Effector memory CD8-positive, alpha-beta T cell (primary cell): ENCODE measurements at places on chromosomes 5 and 9.
A peak's percentile ranks its signal among the peaks of the same experiment; 100 is the strongest.

GRCh38 chr5:177362610-177363507, 5.1 kb downstream of the RGS14 start:
- DNase-seq = peak; percentile 46

DNA sequence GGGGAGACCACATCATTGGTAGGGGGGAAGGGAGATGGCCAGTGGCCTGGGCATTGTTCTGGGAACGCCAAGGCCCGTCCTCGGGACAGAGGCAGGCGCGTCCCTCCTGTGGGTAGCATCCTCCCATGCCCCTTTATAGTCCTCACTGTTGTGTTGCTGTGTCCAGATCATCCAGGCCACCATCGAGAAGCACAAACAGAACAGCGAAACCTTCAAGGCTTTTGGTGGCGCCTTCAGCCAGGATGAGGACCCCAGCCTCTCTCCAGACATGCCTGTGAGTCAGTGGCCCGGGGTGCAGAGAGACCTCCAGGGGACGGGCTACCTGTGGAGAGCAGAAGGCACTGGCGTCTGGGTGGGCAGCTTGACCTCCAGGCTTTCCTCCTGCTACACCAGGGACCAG, 38.4 kb upstream of the SUSD3 start:
- no peak for DNase-seq

DNA sequence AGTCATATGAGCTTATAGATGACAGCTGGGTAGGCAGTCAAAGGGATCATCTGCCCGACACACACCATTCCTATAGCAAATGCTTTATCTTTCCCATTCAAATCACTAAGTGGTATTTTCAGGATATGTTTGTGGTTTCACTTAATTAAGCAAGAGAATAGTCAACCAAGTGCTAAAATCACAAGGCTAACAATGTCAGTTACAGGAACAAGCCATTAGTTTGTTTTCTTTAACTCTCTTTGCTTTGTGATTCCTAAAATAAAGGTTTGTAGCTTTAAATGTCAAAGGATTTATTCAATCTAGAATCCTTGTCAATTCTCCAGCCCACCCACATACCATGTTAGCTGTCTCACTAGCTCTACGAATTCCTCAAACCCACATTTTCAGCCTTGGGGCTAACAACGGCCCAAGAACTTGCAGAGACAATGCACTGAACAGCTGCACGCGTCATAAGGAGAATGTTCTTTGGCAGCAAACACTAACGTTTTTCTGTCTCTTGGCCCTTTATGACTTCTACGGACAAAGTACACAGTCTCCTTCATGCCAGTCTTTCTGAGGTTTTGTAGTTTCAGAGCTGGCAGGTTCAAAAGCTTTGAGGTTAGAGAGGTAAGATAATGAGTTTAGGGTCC, 56.6 kb downstream of the ELAVL2 start:
- DNase-seq = no peak

GRCh38 chr5:107598958-107599357, 71.8 kb downstream of the EFNA5 start:
- no peak for DNase-seq

- DNase-seq = no peak
These were observed 38.0 kb downstream of the FOXI1 start for GRCh38 chr5:170143710-170144109.

DNA sequence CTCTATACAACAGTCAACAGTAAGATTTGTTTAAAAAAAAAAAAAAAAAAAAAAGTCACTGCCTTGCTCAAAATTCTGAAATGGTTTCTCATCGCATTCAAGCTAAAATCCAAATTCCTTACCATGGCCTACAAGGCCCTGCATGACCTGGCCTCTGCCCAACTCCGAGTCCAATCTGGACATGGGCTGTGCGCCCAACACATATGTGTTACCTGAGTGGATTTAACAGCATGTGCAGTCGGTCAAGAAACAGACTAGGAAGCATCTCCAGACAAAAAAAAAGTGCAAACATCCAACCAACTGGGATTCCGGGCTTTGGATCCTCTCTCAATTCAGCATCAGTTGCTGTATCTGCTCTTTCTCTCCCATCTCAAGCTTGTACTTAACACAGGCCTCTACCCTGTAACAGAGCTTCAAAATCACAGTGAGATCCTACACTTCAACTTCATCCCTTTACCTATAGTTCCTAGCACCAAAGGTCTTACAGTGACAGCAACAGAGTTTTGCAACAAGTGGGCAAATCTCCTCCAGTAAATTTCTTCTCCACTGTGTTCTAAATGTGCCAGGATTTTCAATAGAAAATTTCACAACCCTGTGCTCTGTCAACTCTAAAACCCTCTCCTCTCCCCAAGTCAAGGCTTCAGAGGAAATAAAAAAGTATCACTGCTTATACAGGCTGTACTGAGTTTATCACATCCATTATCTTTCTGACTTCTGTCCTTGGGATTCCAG, 19.6 kb downstream of the ZNF608 start:
- no peak for DNase-seq

DNA sequence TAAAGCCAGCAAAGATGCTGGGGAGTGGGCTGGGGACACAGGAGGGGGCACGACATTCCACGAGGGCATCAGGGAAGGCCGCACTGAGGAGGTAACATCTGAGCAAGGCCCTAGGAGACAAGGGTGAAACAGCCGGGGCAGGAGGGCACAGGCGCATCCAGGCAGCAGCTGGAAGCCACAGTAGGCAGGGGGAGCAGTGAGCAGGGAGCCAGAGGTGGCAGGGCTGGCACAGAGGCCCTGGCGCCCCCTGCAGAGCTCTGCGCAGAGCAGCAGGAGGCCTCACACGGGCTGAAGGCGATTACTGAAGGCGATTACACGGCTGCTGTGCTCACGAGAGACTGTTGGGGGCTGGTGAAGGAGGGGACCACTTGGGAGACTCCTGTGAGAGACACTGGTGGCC, 15.4 kb downstream of the LMAN2 start:
- DNase-seq = no peak

DNA sequence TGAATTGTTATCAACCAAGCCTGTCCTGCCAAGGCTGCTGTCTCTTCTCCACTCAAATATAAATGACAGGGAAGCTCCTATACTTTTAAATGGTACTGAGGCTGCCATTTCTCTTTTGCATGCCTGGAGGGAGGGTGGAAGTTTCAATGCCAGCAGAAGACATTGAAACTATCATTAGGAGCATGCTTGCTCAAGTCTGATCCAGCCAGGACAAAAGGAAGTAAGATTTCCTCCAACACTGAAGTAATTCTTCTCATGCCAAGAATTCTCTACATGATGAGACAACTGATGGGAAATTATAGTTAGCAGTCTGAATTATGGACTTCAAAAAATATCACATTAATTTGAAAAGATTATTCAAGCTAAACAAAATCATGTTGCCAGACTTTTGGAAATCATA, 5.4 kb downstream of the SPINK6 start:
- DNase-seq = no peak

DNA sequence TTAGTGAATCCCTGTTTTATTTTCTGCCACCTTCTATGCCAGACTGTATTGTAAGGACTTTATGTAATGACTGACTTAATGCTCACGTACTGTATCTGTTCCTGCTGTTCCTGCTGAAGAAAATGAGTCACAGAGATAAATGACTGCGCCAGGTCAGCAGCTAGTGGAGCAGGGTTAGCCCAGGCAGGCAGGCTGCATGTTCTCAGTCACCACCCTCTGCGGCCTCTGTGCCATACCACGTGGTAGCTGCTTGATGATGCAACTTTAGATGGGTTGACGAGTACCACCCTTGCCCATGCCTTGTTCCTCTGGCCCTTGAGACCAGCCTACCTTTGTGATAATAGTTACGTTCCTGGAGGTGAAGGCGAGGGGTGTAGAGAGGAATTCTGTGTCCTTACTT, 161.9 kb downstream of the TRIO start:
- no peak for DNase-seq

- no peak for DNase-seq
These were observed 197.9 kb downstream of the TLE4 start for GRCh38 chr9:79769476-79770275.

DNA sequence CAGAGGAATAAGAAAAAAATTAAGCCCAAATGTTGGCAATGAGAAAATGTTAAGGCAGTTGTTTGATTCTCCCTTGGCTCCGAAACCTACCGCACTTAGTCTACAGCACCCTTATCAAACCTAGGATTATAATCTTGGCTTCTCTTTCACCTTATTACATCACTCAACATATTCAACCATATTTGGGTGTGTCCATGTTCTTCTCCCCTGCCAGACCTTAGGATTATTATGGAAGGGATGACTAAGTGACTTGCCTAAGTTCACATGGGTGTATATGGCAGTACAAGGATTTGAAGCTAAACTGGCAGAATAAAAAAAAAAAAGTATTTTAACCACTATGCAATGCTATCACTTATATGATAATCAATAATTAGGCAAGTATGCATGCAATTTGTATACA, 76.4 kb downstream of the PLK2 start:
- DNase-seq = no peak

GRCh38 chr5:149265597-149265996, 6.1 kb upstream of the AFAP1L1 start:
- no peak for DNase-seq

DNA sequence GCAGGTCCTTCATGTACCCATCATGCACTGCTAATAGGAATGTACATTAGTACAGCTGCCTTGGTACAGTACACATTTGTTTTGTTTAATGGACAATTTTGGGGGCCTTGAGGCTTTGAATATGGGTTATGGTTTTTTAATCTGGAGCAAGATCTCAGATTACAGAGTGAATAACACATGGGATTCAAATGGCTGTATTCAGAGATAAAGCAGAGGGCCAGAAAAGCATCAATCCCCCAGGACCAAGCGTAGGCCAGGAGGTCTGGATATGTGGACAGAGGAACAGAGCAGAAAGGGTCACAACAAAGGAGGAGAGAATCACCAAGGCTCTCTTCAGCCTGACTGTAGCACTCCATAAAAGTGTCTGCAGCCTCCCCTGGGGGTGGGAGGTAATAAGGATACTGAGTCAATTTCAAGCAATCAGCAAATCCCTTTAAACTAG, 47.7 kb upstream of the STK32A start:
- DNase-seq = no peak

DNA sequence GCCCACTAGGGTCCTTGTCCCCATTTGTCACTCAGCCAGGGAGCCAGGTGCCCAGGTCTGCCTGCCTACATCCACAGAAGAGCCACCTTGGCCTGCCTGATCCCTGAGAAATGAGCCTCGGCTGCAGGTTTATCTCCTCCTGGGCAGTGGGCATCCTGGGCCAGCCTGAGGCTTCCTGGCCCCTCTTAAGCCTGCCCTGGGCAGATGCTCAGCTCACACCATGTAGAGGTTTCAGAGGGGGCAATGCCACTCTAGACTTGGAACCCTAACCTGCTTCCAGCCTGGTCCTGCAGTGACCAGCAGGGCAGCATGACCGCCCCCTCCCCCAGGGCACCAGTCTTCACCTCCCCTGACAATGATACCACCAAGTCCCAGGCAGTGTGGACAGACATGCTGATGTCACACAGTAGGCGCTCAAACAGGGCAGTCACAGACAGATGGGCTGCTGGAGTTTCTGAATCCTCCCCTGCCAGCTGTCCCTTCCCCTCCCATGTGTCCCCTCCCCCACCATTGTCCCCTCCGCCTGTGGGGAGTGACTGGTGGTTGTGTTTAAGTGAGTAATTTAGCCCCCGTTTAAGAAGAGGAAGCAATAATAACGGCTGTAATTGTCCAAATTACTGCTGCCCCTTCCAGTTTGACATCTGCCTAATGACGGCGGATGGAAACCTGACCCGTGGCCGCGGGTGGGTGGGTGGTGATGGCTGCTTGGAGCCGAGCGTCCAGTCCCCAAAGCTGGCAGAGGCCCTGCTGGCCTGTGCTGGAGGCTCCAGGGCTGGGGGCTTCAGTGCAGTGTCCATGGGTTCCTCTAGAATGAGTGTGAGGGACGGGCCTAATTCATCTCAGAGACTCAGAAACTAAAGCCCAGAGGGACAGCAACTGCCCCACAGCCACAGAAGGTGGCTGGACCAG, 147.7 kb downstream of the BARX1 start:
- no peak for DNase-seq

DNA sequence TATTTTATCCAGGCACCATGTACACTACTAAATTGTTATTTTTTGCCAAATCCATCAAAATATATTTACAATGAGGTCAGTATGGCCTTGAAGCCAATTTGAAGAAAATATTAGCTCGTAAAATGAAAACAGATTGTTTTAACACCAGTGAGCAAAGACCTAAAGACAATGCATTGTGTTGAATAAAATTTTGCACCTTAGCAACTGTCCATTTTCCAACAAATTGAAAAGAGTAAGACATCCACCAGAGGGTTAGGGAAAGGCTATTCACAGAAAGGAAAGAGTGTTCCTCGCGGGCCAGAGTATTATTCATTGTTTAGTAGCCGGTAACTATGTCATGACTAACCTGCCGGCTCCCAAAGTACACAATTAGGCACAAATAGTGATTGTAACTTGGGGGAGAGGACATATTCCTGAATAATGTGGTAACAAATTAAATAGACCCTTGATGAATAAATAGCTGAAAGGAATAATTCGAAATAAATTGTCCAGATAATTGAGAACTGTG, 213.3 kb downstream of the DNAH5 start:
- no peak for DNase-seq

DNA sequence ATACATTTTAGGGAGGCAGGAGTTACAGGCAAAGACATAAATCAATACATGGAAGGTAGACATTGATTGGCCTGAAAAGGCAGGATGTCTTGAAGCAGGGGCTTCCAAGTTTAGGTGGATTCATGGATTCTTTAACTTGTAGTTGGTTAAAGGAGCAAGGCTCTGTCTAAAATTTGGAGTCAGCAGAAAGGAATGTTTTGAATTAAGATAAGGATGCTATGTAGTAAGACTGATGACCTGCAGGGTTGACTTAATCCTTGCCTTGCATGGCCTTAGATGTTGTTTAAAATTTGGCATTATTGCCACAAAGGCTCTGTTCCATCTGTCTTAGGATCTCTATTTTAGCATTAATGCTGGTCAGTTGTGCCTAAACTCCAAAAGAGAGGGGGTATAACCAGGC, 171.3 kb downstream of the C5orf15 start:
- DNase-seq = no peak

DNA sequence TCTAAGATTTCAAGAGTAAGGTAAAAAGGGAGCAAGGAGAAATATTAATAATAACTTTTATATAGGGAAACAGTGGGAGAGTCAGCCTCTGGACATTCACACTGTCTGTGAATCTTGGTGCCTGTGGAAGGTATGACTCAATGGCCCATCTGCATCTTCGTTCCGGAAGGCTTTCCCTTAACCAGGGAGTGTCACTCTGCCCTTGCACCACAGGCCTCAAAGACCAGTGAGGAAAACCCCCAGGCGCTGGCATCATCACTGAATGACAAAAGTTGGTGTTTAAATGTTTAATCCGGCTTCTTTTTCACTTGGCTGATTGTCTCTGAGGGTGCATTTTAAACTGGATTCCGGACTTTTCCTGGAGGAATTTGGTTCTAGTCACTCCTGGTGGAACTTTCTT, 522.4 kb upstream of the TLE4 start:
- no peak for DNase-seq

GRCh38 chr9:37107701-37108100, 12.7 kb upstream of the ZCCHC7 start:
- no peak for DNase-seq

GRCh38 chr5:42875785-42876374, 64.2 kb upstream of the SELENOP start:
- no peak for DNase-seq

GRCh38 chr5:157913575-157913974, 54.6 kb upstream of the CLINT1 start:
- DNase-seq = no peak
